ENCODE measurements at places on chromosomes 3 and 15.

GRCh38 chr3:34394978-34395748 is 596.7 kb downstream of the PDCD6IP start:
- DNase-seq, result no peak

DNA sequence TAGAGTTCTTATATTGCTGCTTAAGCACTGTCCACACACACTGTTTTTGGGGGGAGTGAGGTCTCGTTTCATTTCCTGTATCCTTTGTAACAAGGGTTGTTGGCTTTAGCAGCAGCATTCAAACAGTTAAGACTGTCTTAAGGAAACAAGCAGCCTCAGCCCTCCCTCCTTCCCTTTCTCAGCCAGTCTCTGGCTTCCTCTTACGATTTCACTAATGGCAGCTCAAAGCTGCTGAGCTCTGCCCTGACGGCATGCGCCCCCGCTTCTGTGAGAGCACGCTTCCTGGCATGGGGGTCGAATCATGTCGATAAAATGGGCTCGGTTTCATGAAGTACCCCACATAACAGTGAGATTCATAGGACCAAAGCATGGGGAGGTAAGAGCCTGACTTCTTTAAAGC is 105.0 kb downstream of the KLHL25 start:
- peak; percentile 36 for DNase-seq

GRCh38 chr15:69706353-69707097 is 253.9 kb downstream of the RPLP1 start:
- DNase-seq, result no peak

DNA sequence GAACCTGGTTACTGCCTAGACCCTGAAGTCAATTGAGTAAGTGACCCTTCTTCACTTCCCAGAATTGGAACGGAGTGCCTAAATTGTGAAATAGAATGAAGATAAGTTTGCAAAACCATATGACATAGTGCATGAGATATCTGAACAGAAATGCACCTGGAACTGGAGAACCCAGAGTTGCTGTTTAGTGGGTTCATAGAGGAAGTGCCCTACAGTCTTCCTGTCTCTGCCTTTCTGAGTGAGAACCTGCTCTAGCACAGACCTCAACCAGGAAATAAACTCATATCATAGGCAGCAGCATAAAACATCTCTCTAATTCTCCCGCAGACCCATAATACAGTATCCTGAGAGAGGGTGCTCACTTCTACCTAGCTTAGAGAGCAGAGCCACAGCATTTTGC is 82.9 kb downstream of the EOMES start:
- DNase-seq, result no peak

- DNase-seq, result no peak
Observed at GRCh38 chr3:136898549-136898948, 36.5 kb downstream of the NCK1 start.

DNA sequence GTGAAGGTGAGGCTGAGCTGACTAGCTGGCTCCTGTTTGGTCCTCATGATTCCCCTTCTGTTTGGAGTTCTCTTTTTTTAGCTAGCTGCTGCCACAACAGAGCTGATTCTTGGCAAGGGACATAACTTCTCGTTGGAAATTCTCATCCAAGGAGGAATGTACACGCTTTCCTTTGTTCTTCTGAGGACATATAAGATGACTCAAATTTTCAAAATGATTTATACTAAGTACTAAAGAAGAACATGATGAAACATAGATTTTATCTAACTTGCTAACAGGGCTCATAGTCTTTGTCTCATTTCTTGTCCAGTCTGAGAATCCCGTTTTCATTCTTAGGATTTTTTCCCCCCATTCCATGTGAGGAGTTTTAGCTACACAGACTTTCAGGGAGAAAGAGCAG is 2.9 kb upstream of the TFG start:
- no peak for DNase-seq

- DNase-seq, result no peak
Observed at GRCh38 chr15:38438031-38438986, 15.6 kb upstream of the FAM98B start.

- DNase-seq, result no peak
Observed at GRCh38 chr3:178900029-178900646, 171.5 kb downstream of the ZMAT3 start.

DNA sequence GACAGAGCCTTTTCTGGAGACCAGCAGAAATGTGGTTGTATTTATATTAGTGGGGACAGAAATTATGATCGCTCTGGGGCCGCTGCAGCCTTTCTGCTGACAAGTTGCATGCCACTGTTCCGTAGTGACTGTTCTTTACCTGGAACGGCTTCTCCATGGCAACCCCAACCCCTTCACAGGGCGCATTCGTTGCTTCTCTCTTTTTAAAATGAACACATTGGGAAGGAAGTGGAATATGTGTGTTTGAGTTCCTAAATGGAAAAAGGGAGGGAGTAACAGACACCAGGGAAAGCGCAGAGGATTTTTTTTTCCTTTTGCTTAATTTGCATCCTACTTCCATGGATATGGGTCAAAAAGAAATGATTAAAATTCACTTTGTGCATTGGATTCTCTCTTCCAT is 482.0 kb upstream of the SUCLG2 start:
- DNase-seq, result no peak

- DNase-seq, result no peak
Observed at GRCh38 chr3:3851621-3852323, 52.5 kb downstream of the LRRN1 start.

DNA sequence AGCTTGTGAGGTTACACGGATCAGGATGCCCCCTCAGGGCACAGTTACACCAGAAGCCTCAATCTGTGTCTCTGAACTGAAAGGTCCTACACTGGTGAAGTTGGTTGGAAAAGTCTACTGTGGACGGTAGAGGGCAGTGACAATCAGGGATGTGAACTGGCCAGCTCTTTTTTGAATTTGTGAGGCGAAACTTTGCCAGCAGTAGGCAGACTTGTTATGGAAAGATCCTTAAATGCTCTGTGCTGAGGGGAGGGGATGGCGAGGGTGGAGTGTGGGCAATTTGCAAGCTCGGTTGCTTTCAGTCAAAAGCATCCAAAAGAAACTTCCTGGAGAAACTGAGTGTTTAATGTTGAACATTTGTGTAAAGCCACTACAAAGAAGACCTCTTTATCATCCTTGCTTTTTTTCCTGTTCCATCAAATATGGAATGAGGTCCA is 127.4 kb upstream of the ABHD17C start:
- DNase-seq, result peak; percentile 84

GRCh38 chr15:35078221-35078915 is 6.7 kb downstream of the NANOGP8 start:
- no peak for DNase-seq

- DNase-seq, result no peak
Observed at GRCh38 chr15:94610485-94610884, 379.1 kb downstream of the MCTP2 start.

- DNase-seq, result no peak
Observed at GRCh38 chr3:186841620-186842019, 890 bp upstream of the ADIPOQ start.

DNA sequence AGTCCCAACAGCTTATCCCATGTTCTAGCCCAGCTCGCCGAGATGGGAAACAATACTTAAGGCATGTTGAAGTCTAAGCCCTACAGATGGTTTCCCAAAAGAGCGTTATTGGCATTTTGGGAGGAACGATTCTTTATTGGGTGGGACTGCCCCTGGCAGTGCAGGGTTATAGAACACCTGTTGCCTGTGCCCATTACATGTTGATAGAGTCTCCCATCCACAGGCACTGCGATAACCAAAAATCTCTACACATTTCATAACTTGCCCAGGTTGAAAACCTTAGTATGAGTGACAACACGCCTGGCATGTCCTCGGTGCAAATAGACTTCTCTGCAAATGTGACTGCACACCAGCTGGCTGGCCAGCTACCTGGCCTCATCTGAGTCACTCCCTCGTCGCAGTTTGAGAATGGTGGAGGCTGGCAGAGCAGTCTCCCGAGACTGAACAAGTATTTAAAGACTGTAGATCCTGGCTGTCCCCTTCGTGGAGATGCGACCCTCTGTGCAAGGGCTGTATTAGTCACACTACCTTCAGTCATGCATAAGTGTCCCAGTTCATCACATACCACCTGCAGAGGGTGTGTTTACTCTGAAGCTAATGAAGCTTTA is 18.7 kb downstream of the ZNF80 start:
- DNase-seq, result no peak

- DNase-seq, result no peak
Observed at GRCh38 chr15:65583701-65584100, 27.2 kb downstream of the INTS14 start.

DNA sequence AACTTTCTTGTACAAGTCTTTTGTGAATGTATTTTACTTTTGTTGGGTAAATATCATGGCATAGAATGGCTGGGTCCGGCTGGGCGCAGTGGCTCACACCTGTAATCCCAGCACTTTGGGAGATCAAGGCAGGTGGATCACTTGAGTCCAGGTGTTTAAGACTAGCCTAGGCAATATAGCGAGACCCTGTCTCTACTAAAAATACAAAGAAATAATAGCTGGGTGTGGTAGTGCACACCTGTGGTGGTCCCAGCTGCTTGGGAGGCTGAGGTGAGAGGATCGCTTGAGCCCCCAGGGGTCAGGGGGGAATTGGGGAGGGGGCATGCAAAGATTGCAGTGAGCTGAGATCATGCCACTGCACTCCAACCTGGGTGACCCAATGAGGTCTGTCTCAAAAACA is 52.9 kb downstream of the ANP32A start:
- DNase-seq, result no peak

- DNase-seq, result peak; percentile 13
Observed at GRCh38 chr3:127959873-127960272, 44.8 kb downstream of the KBTBD12 start.

DNA sequence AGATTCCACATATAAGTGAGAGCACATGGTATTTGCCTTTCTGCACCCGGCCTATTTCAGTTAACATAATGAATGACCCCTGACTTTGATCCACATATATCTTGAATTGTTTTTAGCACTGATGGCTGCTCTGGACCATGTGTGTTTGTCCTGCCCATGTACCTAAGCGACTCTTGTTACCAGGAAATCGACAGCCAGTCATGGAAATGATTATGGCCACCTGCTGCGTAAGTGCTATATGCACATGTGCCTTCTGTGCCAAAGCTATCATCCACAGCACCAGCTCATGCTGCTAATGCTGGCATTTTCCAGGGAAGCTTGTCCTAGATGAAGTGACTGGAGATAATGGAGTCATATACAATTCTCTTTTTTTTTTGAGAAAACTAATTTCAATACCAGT is 103.7 kb downstream of the PEX5L start:
- no peak for DNase-seq

- no peak for DNase-seq
Observed at GRCh38 chr15:84886211-84886983, 1.9 kb downstream of the SLC28A1 start.

DNA sequence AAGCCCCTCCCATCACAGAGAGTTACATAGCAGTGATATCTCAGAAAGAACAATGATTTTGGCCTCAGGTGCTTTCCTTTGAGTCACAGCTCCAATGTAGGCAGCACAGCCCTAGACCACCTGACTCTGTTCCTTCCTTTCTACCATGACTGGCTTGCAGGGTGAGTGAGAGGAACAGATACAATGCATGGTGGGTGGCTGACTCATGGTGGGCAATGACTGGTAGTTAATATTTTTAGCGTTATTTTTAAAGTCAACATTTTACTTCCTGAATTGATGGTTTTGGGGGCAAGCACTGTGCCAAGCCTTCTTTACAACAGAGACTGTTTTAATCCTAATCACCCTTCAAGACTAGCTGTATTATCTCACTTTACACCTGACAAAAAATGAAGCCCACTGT is 32.8 kb upstream of the ST3GAL6 start:
- DNase-seq, result no peak

DNA sequence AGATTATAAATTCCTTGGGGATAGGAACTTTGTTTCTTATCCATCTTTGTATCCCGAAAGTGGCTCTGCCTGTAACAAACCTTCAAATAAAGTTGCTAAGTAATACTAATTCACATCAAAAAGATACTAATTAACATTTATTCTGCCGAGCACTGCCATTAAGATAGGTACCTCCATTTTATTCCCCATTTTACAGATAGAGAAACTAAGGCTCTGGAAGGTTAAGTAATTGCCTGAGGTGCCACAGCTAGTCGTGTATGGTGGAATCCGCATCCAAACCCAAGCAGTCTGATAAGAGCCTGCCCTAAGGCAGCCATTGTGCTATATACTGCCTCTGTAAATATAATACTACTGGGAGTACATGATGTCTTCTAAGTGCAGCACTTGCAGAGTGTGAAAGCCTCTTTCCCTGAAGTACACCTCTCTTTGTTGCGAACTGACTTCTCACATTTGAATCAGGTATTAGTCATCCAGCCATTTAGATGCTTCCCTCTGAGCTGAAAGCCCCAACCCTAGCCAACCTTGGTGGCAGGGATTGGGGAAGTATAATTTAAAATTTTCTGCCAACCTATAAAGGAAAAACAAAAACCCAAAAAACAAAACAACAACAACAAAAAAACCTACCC is 78.5 kb upstream of the CHD2 start:
- DNase-seq, result no peak

- no peak for DNase-seq
Observed at GRCh38 chr3:46928282-46928681, 48.3 kb downstream of the CCDC12 start.

DNA sequence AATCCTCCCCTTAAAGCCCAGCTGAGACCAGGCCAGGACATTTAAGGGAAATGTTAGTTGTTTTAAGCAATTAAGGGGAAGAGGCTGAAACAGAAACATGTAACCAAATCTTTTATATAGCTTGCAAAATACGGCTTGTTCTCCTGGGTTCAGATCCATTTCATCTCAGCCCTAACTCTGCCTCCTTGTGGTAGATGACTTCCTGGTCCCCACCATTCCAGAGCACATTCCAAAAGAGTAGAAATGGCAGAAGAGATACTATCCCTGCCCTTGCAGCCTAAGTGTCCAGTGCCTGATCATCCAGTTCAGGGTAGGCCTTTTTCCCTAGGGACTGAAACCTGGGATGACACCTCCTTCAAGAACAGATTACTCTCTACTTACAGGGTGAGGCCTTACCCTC is 266.2 kb upstream of the VEPH1 start:
- DNase-seq, result no peak

GRCh38 chr3:114566767-114567166 is 272.9 kb downstream of the TIGIT start:
- no peak for DNase-seq

- DNase-seq, result no peak
Observed at GRCh38 chr3:45611209-45611608, 16.7 kb downstream of the LIMD1 start.

DNA sequence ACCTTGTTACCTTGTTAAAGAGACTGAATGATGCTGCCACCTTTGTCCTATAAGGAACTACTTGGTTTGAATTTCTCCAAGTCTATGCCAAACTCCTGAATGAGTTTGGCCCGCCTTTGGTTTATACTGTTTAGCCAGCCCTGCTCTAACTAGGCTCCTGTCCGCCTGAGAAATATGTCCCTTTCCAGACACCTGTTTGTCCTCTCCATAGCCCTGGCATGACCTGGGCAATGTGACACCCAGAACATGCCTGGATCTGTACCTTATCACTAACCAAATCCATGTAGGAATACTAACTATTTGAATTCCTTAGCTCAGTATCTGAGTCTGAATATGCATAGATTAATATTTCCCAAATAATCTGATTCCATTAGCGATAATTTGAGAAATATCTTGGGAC is 24.4 kb upstream of the TMC3 start:
- DNase-seq, result no peak

DNA sequence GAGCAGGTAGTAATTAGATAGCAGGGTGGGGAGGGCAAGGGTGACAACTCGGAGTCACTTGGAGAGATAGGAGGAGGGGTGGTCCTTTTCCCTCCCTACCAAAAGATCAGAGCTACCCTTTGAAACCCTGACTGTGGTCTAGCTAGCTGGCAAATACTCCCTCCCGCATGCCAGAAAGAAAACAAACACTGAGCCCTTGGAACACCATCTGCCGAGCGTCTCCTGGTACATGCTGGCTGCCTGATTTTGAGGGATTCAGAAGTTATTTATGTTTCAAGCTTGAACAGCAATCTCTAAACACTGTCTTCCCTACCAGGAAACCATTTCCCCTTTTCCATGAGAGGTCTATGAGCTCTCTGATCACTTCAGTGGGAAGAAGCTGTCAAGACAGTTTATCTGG is 291.6 kb upstream of the CFAP20DC start:
- DNase-seq, result no peak
